Stimulated activated CD4-positive, alpha-beta T cell treated with anti-CD3 and anti-CD28 coated beads, Interleukin-4, amount 100 ng/mL, for 48 hours (primary cell): ENCODE measurements at places on chromosomes 5 and 9.
A peak's percentile ranks its signal among the peaks of the same experiment; 100 is the strongest.

DNA sequence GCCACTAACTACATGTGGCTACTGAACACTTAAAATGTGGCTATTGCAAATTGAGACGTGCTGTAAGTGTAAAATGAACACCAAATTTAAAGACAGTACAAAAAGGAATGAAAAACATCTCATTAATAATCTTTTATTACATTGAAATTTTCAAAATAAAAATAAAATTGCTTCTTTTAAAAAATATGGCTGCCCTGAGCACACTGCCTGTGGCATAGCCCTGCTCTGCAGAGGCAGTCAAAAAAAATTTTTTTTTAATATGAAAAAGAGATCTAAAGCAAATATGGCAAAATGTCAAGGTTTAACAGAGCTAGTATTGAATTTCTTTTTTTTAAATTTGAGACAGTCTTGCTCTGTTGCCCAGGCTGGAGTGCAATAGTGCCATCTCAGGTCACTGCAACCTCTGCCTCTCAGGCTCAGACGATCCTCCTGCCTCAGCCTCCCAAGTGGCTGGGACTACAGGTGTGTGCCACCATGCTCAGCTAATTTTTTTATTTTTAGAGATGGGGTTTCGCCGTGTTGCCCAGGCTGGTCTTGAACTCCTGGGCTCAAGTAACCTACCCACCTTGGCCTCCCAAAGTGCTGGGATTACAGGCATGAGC is 25.6 kb downstream of the CARNMT1 start:
- no peak for DNase-seq

GRCh38 chr9:90929626-90930025 is 128.0 kb downstream of the SYK start:
- DNase-seq = no peak

- DNase-seq = no peak
These were observed 18.3 kb upstream of the CCDC192 start for GRCh38 chr5:127684726-127685467.

- DNase-seq = no peak
These were observed 37.0 kb downstream of the MRPS30 start for GRCh38 chr5:44845777-44846176.

GRCh38 chr9:95282332-95282731 is 35.2 kb downstream of the FANCC start:
- no peak for DNase-seq

- DNase-seq = no peak
These were observed 23.9 kb downstream of the CLINT1 start for GRCh38 chr5:157835041-157835440.

DNA sequence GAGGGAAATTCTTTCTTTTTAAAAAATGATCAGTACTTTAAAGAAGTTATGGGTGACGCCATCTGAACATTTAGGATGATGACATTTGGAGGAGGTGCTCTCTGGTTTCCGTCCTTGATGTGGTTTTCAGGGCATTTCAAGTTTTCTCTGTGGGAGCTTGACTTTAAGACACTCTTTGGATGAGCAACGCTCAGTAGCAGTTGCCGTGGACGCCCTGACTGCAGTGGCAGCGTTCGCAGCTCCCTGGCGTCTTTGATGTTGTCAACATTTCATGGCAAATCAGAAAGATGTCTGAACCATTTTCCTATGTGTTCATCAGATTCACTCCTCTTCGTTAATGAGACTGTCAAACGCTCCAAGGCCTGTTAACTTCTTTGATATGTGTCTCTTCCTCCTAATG is 86.1 kb downstream of the ZNF354C start:
- DNase-seq = peak; percentile 45

- DNase-seq = peak; percentile 31
These were observed 34.7 kb downstream of the LHX3 start for GRCh38 chr9:136170006-136170901.

- DNase-seq = no peak
These were observed 16.3 kb downstream of the DAPK1 start for GRCh38 chr9:87513880-87514535.

- DNase-seq = no peak
These were observed 11.2 kb upstream of the EGR1 start for GRCh38 chr5:138454121-138454520.

DNA sequence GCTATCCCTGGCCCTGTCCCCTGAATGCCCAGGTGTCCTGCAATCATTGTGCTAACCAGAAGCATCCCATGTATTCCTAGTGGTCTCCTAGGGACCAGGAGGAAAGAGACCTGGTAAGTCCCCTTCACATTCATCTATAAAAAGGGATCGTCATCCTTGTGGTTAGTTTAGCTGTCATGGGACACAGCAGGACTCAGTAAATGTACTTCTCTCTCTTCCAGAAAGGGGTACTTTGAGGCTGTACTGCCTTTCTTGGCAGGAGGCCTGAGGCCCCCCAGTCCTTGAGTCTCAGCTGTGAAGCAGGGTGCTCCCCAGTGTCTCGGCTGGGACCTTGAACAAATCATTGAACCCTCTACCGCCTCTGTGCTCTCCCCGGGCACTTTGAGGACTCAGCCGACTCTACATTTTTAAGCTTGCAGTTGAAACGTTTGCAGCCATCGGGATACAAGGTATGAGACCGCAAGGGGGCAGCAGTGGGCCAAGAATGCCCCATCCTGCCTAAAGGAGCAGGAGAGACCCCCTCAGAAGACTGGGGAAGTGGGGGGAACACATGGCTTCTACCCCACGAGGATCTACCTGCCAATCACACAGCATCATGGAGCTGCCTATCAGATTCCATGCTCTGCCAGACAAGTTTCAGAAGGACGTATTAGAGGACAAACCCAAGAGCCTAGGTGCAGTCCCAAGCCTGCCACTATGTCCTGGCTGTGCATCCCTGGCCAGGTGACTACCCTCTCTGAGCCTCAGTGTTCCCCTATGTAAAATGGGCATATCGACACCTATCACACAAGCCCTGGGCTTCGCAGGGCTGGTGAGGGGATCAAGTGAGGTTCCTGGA is 2.4 kb upstream of the PHYKPL start:
- DNase-seq = peak; percentile 66

DNA sequence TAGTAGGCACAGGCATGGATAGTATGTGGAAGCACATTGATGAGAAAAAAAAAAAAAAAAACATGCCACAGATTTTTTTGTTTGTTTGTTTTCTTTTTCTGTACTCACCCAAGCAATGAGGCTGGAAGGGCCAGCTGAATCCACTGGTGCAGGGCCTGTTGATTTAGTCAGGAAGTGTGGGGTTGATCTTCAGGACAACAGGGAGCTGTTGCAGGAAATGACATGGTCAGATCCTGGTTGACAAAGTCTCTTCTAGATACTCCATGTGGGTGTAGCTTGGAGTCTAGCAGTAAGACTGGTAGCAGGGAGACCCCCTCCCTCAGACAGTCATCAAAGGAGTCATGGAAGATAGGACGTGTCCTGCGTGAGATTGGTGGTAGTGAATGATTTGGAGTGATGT is 191.8 kb downstream of the PAPPA start:
- no peak for DNase-seq

GRCh38 chr9:4413856-4414255 is 76.4 kb upstream of the SLC1A1 start:
- no peak for DNase-seq

- DNase-seq = no peak
These were observed 22.3 kb downstream of the TTF1 start for GRCh38 chr9:132384376-132384775.

GRCh38 chr5:123180178-123180577 is 91.1 kb downstream of the PRDM6 start:
- DNase-seq = no peak

GRCh38 chr9:120925535-120926396 is 830 bp downstream of the TRAF1 start:
- peak; percentile 85 for DNase-seq

GRCh38 chr9:14418941-14419937 is 105.3 kb upstream of the NFIB start:
- DNase-seq = no peak

DNA sequence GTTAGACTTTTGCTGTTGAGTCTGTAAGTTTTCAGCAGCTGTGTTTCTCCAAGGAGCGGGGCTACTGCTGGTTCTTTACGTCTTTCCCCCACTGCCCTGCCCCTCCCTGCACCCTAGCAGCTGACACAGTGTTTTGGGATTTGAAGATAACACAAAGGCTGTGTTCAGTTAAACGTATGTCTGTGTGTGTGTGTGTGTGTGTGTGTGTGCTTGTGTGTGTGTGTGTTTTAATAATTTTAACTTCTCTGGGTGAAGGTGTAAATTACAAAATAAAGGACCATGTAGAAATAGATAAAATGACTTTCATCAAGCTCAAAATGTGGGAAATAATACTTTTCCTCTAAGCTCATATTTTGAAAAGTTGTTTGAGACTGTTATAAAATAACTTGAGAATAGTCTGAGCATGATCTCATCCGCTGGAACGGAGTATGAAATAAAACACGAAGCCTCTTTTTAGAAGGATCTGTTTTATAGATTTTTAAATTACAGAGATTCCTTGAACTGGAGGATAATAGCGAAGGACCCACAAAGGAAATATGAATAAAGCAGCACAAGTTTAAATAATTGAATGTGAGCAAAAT is 10.9 kb downstream of the ABL1 start:
- no peak for DNase-seq

DNA sequence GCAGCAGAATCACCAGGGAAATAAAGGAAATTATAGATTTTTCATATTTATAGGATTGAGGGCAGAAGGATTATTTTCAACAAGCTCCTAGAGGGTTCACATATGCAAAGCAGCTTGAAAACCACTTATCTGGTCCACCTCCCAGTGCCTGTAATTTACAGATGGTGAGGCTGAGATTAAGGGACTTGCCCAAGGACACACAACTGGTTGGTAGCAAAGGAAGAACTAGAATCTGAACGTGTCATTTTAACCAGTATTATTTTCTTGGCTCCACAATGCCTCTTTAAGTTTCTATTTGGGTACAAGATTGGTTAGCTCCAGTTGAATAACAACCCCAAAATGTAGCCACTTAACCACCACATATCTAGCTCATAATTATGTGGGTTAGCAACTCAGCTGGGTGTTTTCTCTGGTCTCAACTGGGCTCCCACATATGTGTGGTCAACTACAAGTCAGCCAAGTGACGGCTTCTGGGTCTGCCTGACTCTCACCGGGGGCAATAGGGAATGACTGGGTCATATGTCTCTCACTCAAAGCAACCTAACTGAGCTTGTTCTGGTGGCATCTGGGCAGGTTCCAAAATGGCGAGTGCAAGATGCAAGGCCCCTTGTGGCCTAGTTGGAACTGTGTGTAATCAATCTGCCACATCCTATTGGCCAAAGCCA is 127.7 kb downstream of the ZDHHC21 start:
- DNase-seq = no peak

DNA sequence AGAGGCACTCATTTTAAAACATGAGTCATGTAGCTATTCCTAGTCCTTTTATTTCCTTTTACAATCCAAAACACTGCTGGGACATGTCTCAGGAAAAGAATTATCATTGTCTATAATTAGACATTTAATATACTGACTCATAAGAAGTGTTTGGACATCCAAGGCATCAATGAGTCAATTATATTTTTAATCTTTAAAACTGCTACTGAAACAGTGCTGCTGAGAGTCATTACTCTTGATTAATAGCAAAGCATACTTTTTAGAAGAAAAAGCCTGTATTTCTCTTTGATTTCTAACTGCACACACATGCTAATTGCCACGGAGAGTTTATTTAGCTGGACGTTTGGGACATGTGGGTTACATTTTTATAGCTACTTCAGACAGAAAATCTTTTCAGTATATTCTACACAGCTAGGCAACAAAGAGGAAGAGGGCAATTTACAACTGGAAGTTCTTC is 1249.0 kb upstream of the CDH18 start:
- no peak for DNase-seq

DNA sequence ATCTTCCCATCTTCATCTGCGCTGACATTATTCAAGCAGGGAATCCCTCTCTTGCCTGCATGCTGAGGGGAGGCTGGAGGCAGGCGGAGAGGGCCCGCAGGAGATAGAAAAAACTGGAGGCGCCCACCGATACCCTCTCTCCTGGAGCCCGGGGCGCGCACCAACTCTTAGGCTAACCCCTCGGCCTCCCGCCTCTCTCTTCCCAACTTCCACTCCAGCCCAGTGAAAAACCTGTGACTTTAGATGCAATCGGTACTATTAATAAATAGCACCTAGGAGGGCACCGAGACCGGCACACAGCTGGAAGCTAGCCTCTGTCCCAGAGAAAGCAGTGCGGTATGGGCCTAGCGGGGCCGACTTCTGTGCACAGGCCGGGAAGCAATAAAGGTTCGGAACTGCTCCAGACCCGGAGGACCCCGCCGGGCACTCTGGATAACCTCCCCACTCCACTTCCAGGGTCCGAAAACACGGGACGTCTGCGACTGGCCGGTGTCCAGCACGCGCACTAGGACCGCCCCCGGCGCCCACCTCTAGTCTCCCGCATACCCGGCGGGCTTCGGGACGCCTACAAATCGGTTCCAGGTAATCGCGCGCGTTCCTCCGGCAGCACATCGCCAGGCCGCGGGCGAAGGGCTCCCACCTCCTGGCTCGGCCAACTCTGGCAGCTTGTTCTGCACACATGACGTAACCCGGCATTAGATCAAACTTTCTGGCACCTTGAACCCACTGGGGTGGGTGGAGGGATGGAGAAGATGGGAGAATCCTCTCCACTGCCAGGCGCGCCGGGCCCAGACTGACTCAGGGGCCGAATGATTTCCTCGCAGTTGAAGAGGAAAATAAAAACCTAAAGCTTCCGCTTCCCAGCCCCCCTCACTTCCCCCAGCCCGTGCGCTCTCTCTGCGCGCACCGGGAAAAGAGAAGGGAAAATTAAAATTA is 1.4 kb downstream of the EFNA5 start:
- DNase-seq = no peak

- no peak for DNase-seq
These were observed 78.6 kb downstream of the PCDH1 start for GRCh38 chr5:141799507-141800167.

- DNase-seq = no peak
These were observed 71.6 kb downstream of the ERCC6L2 start for GRCh38 chr9:95947118-95947517.

DNA sequence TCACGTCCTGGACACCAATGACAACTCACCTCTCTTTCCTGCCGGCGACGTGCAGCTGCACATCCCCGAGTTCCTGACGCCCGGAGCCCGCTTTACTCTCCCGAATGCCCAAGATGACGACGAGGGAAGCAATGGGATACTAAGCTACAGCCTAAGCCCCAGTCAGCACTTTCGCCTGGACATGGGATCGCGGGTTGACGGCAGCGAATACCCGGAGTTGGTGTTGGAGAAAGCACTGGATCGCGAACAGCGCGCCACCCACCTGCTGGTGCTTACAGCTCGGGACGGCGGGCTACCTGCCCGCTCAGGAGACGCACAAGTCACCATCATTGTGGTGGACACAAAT is 1.1 kb downstream of the PCDHAC1 start:
- no peak for DNase-seq
